Stimulated activated CD4-positive, alpha-beta T cell treated with anti-CD3 and anti-CD28 coated beads, Interleukin-1b, Interleukin-23, amount 100 ng/mL, for 48 hours (primary cell): ENCODE measurements at places on chromosomes 1 and 21.

- DNase-seq: no peak
These were observed 726.2 kb downstream of the USP25 start for GRCh38 chr21:16455978-16456377.

- DNase-seq: no peak
These were observed 23.7 kb downstream of the RWDD3 start for GRCh38 chr1:95257758-95258157.

DNA sequence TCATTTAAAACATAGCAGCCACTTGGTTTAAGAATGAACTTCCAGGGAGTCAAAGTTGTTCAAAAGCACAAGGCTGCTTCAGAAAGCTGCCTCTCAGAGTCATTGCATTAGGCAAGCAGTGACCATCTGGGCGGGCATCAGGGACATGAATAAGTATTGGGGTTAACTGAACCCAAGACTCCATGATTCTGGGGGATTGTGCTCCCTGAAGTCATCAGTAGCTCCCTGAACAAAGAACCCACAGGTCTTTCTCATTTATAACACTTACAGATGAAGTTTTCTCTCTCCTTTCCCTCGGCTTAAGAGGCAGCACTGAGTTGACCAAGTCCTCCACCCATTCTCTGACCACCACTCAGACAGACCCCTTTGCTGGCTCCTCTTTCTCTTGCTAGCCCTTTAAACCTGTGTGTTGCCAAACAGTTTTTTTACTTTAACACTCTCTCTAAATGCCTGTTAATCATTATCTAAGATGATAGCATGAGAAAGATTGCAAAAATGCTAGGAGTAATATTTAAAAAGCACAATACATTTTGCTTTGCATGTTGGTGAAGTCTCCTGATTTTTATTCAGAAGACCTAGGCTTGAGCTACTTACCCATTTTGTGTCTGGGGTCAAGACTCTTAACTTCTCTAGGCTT lies 77.0 kb upstream of the ARHGAP29 start:
- no peak for DNase-seq

- DNase-seq: no peak
These were observed 1126.9 kb downstream of the KCNT2 start for GRCh38 chr1:195481293-195481692.

GRCh38 chr1:218547957-218548730 lies 203.0 kb downstream of the TGFB2 start:
- no peak for DNase-seq
